ENCODE measurements at places on chromosomes 11 and 22. TPM values are rescaled to one million over a fixed set of nuclear protein-coding genes. Genes with fewer than 3 reads are reported as not detected.

The PLEKHB1 gene
- total RNA-seq, result 23.6 TPM

The STK33 gene
- 2.2 TPM for total RNA-seq

The OR9Q2 gene
- not detected for total RNA-seq

The OR5AK2 gene
- not detected for total RNA-seq

The APLP2 gene
- 31.5 TPM for total RNA-seq

The STX5 gene
- 44.3 TPM for total RNA-seq

The PHLDA2 gene
- 0.55 TPM for total RNA-seq

The FGF19 gene
- not detected for total RNA-seq

The KDELR3 gene
- 1.4 TPM for total RNA-seq

The APOBEC3B gene
- total RNA-seq, result 7.1 TPM

The DDTL gene
- not detected for total RNA-seq

The OR4D5 gene
- total RNA-seq, result not detected

The SLCO2B1 gene
- 1.1 TPM for total RNA-seq

The ROM1 gene
- 2.4 TPM for total RNA-seq

The DGCR6 gene
- total RNA-seq, result 2.8 TPM

The PGA5 gene
- total RNA-seq, result not detected

The SAA4 gene
- not detected for total RNA-seq

The GLYAT gene
- total RNA-seq, result not detected

The FAM111B gene
- total RNA-seq, result 45.1 TPM

The OR2AG1 gene
- total RNA-seq, result not detected

The FXYD2 gene
- total RNA-seq, result 31.2 TPM

The TMPRSS4 gene
- total RNA-seq, result 0.40 TPM

Data from activated naive CD8-positive, alpha-beta T cell treated with anti-CD3 and anti-CD28 coated beads, Interleukin-2, amount 10 ng/mL, durations not matched to agents 7 days and 5 days (primary cell).